Smooth muscle cell of the brain vasculature (primary cell): ENCODE measurements at places on chromosomes 7 and 10.

DNA sequence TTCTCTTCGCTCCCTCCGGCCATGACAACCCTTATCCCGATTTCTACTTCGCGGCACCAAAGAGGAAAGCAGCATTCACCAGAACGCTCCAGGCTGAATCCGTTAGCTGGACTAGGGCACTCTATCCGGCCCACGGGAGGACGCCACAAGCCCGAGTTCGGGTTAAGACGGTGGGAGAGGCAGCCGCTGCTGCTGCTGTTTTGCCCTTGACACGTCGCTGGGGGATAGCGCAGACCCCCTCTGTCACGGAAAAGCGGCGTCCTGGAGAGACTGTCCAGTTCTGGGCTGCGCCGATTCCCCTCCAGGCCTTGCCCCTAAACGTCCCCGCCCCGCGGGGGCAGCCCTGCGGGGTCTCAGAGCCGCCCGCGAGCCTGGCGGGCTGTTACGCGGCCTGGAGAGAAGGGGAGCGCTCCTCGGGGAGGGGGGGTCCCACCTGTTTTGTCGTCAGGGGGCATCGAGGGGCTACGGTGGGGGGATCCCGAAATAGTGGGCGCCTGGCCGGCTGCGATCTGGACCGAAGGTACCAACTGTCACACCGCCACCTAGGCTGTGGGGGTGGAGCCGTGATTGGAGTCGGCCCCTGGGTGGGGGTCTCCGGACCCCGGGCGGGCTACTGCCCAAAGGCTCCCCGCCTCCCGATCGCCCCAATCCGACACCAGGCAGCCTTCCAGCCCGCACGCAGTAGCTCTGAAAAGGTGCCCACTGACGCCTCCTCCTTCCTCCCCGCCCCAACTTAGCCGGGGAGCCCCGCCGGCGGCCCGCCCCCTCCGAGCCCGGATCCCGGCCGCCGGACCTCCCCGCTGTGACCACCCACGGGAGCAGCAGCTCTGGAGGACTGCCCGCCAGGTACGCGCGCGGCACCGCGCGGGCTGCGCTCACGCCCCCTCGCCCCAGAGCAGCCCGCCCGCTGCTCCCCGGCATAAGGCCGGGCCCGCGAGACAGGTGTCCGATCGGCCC is 772 bp downstream of the SGMS1 start:
- DNase-seq = no peak

- DNase-seq = no peak
Observed at GRCh38 chr10:88392222-88392621, 190.9 kb downstream of the RNLS start.

DNA sequence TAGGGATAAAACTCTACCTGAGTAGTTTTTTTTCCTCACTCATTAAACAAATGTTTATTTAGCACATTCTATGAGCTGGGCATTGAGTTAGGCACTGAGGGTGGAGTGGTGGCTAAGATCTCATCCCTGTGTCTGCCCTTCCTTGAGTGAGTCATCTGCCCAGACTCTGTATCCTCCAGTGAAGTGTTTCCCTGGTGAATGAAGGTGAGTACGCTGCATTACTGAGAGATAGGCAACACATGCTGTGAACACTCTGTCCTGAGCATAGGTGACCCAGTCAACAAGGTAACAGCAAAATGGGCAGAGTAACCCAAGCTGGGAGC is 5.8 kb downstream of the PITX3 start:
- DNase-seq = no peak

DNA sequence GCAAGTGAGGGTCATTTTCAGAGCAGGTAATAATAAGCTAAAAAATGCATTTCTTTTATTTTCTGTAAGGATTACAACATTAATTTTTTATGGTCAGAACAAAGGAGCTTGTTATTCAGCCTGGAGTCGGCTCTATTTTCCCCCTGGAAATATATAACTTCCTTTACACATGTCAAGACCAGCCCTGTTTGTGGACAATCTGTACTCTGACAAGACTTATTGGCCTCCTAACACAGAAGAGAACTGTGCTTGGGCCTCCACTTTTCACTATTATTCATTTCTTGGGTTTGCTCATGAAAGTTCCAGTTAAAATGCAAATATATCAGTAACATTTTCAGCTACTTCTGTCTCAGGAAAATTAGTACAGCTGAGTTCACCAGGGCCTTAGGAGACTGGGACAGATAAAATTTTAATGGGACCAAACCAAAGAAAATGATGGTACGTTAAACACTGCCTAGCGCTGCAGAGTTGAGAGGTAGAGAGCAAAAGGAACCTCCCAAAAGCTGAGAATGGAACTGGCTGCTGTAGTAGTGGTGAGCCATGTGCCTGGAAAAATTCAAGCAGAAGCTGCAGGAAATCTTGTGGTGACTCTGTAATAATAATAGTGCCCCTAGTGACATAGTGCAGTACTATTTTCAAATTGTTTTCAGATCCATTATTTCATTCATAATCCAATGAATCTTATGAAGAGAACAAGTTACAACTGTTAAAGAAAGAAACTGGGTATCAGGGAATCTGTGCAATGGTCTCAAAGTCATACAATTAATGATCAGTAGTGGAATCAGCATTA is 227.2 kb upstream of the KIAA1217 start:
- DNase-seq = no peak

DNA sequence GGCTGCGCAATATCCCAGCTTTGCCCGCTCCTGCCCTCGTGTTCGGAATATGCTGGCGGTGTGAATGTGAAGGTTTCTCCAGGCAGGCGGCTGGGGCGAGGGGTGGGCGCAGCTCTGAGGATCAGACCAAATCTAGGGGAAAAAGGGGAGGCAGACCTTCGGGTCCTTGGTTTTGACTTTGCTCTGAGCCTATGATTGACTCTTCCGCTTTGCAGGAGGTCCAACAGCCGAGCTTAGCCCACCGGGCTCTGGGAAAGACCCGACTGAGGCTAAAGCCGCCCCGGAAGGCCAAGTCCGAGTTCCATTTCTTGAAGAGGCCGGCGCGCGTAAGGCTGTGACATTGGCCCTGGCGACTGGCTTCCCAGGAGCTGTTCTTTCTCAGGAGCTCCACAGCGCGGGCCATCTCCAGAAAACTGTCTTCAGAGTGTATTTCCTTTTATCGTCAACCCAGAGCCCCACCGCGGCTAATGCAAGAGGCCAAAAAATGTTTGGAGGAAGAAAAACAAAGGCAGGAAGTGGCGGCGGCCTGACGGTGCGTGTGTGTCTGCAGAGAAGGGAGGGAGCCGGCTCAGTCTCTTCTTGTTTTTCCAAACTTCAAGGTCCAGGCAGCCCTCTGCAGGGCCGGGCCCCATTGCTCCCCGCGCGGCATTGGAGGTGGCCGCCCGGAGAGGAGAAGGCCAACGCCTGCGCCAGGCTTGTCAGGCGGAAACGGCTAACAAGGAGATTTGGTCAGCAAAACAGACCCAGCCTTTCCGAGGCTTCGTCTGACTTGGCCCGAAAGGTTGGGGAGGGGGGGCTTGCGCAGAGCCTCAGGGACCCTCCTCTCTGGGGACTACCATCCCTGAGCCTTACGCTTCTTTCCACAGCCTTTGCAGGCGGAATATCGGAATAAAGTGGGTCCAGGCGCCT is 3.6 kb upstream of the HOXA11 start:
- no peak for DNase-seq

DNA sequence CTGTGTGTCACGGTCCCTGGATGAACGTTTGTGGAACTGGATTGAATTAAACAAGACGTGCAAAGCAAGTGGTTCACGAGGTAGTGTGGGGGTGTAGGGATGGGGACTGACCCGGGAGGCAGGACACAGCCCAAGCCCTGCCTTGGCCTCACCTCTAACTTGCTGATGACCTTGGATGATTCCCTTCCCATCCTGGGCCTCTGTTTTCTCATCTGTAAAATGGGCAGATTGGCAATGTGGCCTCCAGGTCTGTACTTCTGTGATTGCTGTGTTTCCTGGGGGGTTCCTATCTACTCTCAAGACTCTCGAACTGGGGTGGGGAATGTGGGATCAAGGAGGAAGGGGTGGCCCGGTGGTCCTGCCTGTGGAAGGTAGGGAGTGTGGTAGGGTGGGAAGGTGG is 6.0 kb upstream of the PSMG3 start:
- no peak for DNase-seq

GRCh38 chr7:144834641-144835144 is 1.2 kb downstream of the TPK1 start:
- DNase-seq = no peak

DNA sequence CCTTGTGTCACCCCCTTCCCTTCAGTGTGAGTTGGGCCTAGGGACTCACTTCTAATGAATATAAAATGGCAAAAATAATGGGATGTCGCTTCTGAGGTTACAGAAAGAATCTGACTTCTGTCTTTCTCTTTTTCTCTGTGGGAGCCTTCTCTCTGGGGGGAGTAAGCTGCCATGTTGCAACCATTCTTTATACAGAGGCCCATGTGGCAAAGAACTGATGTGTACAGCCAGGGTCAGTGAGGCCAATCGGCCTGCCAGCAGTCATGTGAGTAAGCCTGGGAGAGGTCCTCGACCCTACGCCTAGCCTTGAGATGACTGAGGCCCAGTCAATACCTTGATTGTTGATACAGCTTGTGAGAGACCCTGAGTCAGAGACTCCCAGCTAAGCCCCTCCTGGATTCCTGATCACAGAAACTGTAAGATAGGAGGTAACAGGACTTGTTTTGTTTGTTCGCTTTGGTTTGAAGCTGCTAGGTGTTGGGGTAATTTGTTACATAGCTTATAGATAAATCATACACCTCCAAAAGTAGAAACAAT is 1.7 kb downstream of the TCAF1 start:
- DNase-seq = no peak

DNA sequence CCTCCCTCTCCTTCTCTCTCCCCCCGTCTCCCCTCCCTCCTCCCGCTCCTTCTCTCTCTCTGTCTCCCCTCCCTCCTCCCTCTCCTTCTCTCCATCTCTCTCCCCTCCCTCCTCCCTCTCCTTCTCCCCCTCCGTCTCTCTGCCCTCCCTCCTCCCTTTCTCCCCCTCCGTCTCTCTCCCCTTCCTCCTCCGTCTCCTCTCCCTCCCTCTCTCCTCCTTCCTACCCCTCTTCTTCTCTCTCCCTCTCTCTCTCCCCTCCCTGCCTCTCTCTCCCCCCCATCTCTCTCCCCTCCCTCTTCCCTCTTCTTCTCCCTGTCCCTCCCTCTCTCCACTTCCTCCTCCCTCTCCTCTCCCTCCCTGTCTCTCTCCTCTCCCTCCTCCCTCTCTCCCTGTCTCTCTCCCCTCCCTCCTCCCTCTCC is 32.2 kb downstream of the AP5Z1 start:
- no peak for DNase-seq

- DNase-seq = no peak
Observed at GRCh38 chr7:154583454-154583853, 419.5 kb downstream of the PAXIP1 start.

GRCh38 chr7:50648076-50648475 is 82.9 kb upstream of the DDC start:
- no peak for DNase-seq

DNA sequence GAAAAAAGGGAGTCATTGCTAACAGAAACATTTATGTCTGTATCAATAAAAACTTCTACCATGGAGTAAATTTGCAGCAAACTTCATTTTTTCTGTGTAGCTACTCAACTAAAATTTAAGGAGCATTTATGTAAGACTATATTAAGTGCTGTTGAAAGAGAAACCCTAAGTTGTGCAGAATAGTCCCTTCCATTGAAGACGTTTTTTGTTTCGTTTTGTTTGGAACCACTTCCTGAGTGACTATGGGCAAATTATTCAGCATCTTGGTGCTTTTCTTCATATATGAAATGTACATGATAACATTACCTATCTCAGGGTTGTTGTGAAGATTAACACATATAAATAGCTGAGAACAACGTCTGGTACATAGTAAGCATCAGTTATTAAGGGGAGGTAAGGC is 24.3 kb downstream of the SEM1 start:
- no peak for DNase-seq

DNA sequence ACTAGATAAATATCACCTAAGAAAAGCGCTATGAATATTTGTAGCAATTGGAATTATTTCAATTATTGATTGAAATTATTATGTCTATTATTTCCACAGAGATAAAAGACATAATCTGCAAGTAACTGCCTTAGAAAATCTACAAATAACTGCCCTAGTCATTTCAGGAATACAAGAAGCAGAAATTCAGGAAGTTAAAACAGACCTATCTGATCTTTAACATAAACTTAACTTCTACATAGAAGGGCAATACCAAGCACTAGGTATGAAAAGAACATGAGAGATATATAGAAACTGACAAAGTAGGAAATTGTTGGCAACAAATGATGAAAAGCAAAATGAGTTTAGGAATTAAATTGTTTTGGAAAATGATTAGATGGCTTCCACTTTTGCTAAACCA is 31.8 kb upstream of the AKR1B10 start:
- no peak for DNase-seq
